ENCODE measurements at places on chromosomes 3 and 15. TPM values are rescaled to one million over a fixed set of nuclear protein-coding genes. Genes with fewer than 3 reads are reported as not detected.

The BTLA gene
- not detected for total RNA-seq

The DAZL gene
- total RNA-seq: 0.33 TPM

- H3K27me3 ChIP-seq: no peaks in the 10 kb centered on the region
- no peaks in the 10 kb centered on the region for H3K36me3 ChIP-seq
- DNase-seq: no peak
- H3K4me1 ChIP-seq: peaks cover 9% of the 10 kb centered on the region
These were observed 109.2 kb upstream of the TPM1 start for GRCh38 chr15:62933386-62933785.

DNA sequence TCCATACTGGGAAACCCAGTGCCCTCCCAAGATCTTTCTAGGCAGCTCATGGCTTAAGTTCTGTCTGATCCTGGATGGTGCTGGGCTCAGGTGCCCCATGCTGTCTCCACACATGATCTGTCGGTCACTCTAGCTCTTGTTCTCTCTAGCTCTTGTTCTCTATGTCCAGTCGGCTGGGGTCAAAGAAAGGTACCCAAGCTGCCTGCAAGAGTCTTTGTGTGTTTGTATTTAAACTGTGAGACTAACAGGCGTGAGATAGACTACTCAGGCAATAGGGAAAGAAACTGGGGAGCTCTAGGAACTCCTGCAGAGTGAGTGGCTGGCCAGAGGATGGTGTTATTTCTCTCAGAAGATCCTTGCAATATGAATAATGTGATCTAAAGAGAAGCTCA, 40.2 kb downstream of the GPR156 start:
- H3K27ac ChIP-seq: no peak overlapping the region
- peaks cover 5% of the 10 kb centered on the region for H3K4me1 ChIP-seq
- peaks cover 2% of the 10 kb centered on the region for H3K27me3 ChIP-seq
- no peak overlapping the region for H3K4me3 ChIP-seq
- H3K36me3 ChIP-seq: no peaks in the 10 kb centered on the region
- no peak for DNase-seq

DNA sequence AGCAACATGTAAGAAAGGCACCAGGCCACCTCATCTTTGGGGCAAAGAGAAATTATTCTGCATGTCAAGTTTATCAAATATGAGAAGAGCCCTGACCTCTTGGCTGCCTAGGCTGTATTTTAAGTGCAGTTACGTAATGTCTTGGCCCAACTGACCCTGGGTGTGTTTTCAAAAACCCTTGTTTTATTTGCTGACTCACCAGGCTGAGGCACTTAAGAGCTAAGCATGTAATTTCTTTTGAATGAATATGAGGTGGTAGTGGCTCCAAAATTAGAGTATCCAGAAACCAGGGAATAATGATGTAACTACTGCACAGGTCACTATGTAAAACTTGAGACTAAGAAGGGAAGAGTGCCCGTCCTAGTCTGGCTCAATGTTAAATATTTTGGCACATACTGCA, 24.3 kb downstream of the PGPEP1L start:
- H3K4me3 ChIP-seq: no peak overlapping the region
- no peak for DNase-seq
- H3K27me3 ChIP-seq: peaks cover 2% of the 10 kb centered on the region
- no peak overlapping the region for H3K27ac ChIP-seq
- no peaks in the 10 kb centered on the region for H3K4me1 ChIP-seq
- peaks cover 3% of the 10 kb centered on the region for H3K36me3 ChIP-seq

DNA sequence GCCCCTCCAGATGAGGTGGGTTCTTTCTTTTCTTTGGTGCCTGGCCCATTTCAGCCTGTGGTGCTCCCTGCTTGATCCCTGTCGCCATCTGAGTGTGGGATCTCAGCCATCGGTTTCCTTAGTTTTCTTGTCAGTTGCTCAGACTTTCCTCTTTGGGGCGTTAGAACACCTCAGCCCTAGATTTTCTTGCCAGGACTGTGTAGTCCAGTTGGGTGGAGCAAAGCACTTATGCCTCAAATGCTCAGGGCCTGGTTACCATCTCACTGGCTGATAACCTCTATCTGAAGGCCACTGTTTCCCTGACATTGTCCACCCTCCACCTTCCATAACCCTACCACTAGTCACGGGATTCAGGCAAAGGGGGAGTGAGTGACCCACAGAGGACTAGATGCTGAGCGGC, 208.7 kb upstream of the BHLHE40 start:
- H3K27me3 ChIP-seq: no peaks in the 10 kb centered on the region
- H3K4me3 ChIP-seq: no peak overlapping the region
- H3K36me3 ChIP-seq: peaks cover 43% of the 10 kb centered on the region
- no peak for DNase-seq
- no peak overlapping the region for H3K27ac ChIP-seq
- no peaks in the 10 kb centered on the region for H3K4me1 ChIP-seq

DNA sequence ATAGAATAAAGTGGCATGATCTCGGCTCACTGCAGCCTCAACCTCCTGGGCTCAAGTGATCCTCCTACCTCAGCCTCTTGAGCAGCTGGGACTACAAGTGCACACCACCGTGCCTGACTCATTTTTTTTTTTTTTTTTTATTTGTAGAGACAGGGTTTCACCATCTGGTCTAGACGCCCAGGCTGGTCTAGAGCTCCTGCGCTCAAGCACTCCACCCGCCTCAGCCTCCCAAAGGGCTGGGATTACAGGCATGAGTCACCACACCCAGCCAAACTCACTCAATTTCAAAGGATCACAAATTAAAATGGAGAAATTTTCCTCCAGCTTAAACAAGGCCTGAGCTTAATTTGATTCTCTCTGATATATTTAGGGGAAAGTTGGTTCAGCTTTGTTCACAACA, 27.3 kb upstream of the NMB start:
- H3K27me3 ChIP-seq: no peaks in the 10 kb centered on the region
- no peak for DNase-seq
- H3K36me3 ChIP-seq: peaks cover 12% of the 10 kb centered on the region
- no peak overlapping the region for H3K4me3 ChIP-seq

DNA sequence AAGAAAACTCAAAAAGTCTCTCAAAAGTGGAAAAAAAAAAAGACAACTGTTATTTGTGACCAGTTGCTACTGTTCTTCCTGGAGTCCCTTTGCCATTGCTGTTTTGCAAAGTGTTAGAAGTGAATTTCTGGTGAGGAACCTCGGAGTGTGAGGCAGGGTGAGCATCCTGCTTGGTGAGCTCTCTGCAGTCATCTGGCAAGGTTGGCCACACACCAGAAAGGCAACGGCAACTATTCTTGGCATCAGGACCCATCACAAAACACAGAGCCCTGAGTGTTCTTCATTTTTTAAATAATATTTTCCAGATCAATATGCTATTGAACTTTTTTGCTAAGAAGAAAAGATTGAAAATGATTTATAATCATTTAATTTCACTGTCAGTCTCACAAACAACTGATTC, 60.7 kb downstream of the CGNL1 start:
- no peak for DNase-seq
- no peak overlapping the region for H3K27ac ChIP-seq
- H3K4me3 ChIP-seq: no peak overlapping the region
- peaks cover 76% of the 10 kb centered on the region for H3K4me1 ChIP-seq
